Metanephros (tissue), 2 donors: ENCODE measurements at places on chromosomes 1 and 21. TPM values are rescaled to one million over a fixed set of nuclear protein-coding genes. Genes with fewer than 3 reads are reported as not detected.

The SLAMF9 gene
- total RNA-seq: not detected

The BECN2 gene
- total RNA-seq: not detected

The FNDC10 gene
- total RNA-seq: 1.3 TPM

The BMP8B gene
- total RNA-seq: 2.0 TPM

The PTCH2 gene
- total RNA-seq: 4.0 TPM

The RUNX1 gene
- 16.4 TPM for total RNA-seq

The LRIG2 gene
- 39.4 TPM for total RNA-seq

The KCNK1 gene
- total RNA-seq: 7.9 TPM

The FMN2 gene
- total RNA-seq: 2.9 TPM

The DCLRE1B gene
- 5.0 TPM for total RNA-seq

The TCHH gene
- total RNA-seq: 0.06 TPM

The GUCA2B gene
- not detected for total RNA-seq

The RHBDL2 gene
- 1.5 TPM for total RNA-seq

The TMPRSS2 gene
- total RNA-seq: 54.8 TPM

The ABCG1 gene
- total RNA-seq: 25.0 TPM

The LCE1A gene
- not detected for total RNA-seq

The KCNJ10 gene
- total RNA-seq: 12.7 TPM

The AIM2 gene
- 0.41 TPM for total RNA-seq

The CYP4A11 gene
- total RNA-seq: 22.1 TPM

The KTI12 gene
- 8.9 TPM for total RNA-seq

The ATP1A2 gene
- total RNA-seq: 36.4 TPM

The CELA3A gene
- total RNA-seq: 0.23 TPM

The UBXN10 gene
- total RNA-seq: 5.3 TPM

The VWA5B1 gene
- 2.4 TPM for total RNA-seq
